NCI-H1417 treated with DMSO at 0.1 percent for 48 hours (cell line): ENCODE measurements at places on chromosomes 2 and 18.

DNA sequence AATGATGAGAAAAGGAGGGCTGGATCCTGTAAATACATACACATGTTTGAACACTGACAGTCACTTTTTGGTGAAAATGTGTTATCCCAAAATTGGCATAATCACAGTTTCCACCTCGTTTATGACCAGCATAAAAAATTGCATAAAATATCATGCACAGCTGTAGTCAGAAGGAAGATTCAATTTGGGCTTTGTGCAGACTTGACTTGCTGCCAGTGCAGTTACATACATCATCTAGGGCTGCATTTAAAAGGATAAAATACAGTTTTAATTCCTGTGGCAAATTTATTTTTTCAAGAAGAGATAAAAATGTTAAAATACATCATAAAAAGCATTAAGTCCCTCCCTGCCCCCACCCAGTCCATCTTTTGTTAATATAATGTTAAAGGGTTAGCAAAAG is 103.8 kb downstream of the VWC2L start:
- no peak for DNase-seq

GRCh38 chr2:183490914-183491313 is 366.7 kb downstream of the NUP35 start:
- no peak for DNase-seq

DNA sequence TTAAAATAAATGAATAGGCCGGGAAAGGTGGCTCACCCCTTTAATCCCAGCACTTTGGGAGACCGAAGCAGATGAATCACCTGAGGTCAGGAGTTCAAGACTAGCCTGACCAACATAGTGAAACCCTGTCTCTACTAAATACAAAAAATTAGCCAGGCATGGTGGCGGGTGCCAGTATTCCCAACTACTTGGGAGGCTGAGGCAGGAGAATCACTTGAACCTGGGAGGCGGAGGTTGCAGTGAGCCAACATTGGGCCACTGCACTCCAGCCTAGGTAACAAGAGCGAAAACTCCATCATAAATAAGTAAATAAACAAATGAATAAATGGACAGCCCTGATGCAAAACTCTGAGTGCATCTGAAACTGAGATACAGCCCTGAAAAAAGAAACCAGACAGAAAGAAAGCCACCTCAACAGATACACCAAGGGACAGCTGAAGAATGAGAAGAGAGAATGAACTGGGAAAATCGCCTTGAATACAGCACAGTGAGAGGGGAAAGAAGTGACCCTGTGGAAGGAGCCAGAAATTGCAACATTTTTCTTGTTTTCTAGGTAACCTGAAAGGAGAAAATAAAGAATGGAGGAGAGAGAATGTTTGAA is 64.4 kb downstream of the TRABD2A start:
- no peak for DNase-seq

DNA sequence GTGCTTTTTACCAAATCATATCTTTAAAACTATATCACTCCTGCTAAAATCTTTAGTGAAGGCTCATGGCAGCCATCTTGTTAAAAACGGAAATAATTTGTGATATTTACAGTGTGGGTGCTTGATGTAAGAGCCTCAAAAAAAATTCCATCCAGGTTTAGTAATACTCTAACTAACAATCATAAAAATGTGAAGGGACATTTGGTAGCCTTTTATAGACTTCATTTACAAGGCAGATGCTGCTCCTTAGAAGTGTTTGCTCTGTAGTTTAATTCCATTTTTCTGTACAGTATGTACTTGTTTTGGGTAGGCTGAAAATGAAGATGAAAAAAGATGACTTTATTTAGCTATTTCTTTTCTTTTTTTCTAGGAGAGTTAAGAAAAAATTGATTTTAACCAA is 525.0 kb downstream of the ZEB2 start:
- DNase-seq: no peak

GRCh38 chr2:101623031-101623521 is 74.4 kb upstream of the MAP4K4 start:
- no peak for DNase-seq
